Stimulated activated CD4-positive, alpha-beta T cell treated with anti-CD3 and anti-CD28 coated beads, Interleukin-15, amount 100 ng/mL, for 1 hour (primary cell): ENCODE measurements at places on chromosomes 4 and X.

DNA sequence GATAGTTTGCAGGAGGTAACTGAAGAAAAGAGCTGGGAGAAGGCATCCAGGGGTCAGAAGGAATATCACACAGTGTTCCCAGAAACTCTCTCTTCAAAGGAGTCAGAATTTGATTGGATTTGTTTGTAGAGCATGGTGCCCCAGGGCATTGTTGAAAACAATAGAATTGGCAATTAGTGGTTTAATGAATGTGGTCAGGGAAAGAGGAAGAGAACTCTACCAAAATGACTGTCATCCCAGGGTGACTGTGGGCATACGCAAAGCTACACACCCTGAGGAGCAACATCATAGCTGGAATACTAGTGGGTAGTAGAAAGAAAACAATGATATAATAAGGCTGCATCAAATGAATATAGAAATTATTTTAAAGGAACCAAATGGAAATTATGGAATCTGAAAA lies 21.5 kb downstream of the TNIP2 start:
- DNase-seq: no peak

- DNase-seq: no peak
Measured at GRCh38 chr4:159185591-159186023, 82.7 kb downstream of the RAPGEF2 start.

GRCh38 chr4:89275587-89275986 lies 32.0 kb downstream of the GPRIN3 start:
- no peak for DNase-seq

- DNase-seq: no peak
Measured at GRCh38 chr4:76192236-76192635, 21.4 kb downstream of the SCARB2 start.

- DNase-seq: no peak
Measured at GRCh38 chrX:14079891-14080430, 50.3 kb upstream of the GEMIN8 start.
